ENCODE measurements at places on chromosomes 7 and 10.
A peak's percentile ranks its signal among the peaks of the same experiment; 100 is the strongest.

DNA sequence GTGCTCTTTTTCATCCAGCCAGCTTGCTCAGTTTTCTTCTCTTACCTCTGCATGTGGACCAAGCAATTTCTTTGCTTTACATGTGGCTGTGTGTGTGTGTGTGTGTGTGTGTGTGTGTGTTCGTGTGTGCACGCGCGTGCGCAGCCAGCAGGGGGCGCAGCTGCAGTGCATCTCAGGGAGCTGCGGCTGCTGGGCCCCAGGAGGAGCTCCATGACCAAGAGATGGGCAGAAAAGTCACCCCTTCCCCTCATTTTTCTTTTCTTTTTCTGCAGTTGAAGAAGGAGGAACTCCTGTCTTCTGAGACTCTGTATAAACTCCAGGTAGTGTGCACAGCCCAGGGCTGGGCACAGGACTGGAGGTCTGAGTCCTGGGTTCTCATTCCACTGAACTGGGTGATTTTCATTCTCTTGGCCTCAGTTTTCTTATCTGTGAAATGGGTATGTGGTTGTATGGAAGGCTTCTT, 41.8 kb downstream of the BLNK start:
- peak; percentile 83 for DNase-seq

DNA sequence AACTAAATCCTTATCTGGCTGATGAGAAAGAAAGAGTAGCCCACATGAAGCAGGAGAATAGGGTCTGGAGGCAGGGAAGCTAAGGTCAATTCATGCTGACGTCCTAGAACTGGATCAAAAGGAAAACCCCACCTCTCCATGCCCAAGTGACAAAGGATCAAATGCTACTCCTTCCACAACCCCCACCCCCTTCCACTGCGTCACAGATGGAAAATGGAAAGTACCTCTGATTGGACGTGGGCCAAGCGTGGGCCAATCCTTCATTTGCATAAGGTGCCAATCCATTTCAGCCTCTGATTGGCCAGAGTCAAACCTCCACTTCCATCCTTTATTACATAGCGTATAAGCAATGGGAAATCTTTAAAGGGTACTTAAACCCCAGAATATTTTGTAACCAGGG, 431.3 kb upstream of the ETV1 start:
- DNase-seq: no peak

- DNase-seq: no peak
Measured at GRCh38 chr7:157273208-157274093, 63.4 kb upstream of the DNAJB6 start.

- no peak for DNase-seq
Measured at GRCh38 chr7:40824461-40824860, 689.7 kb downstream of the SUGCT start.

DNA sequence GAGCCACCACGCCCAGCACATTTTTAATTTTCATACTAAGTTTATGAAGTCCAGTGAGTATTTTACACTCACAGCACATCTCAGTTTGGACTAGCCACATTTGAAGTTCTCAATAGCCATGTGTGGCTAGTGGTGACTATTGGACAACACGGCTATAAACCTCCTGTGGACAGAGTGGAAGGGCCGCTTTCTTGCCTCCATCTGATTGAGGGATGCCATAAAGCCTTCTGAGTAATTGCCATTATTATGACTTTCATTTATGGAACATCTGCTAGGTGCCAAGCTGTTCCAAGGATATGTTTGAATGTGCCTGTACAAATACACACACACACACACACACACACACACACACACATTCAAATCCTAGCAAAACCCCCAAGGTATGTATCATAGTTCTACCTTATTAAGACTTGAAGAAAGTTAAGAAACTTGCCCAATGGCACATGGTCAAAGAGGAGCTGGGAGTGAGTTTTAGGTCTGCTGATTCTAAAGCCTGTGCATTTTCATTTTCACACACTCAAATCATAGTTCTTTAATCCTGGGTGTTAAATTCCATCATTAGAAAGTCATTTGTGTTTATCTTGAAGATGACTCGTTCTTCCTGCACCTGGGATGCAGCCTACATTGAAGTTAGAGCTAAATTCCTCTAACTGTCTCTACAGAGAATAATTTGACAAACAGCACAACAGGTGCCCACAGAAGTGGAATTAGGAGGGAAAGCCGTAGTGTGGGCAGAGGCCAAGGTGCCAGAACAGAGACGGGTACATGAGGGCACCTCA, 143.3 kb downstream of the PKD1L1 start:
- no peak for DNase-seq

DNA sequence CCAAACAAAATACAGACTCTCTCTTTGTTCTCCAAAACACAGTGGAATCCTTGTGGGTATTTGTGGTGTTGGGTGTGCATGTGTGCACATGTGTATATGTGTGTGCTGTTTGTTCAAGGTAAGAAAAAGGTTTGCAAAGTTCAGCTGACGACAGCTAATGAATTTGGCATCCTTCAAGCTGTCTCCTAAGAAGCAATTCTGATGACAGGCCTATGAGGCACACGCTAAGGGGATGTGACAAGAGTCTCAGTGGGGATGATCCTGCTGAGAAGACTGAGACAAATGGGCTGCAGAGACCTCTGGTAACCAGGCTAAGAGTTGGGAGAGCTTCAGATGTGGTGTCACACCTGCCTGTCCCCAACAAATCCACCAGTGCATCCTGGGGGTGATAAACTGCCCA, 26.5 kb upstream of the CELF2 start:
- DNase-seq: no peak

- DNase-seq: no peak
Measured at GRCh38 chr10:101014966-101015581, 15.5 kb downstream of the LZTS2 start.

DNA sequence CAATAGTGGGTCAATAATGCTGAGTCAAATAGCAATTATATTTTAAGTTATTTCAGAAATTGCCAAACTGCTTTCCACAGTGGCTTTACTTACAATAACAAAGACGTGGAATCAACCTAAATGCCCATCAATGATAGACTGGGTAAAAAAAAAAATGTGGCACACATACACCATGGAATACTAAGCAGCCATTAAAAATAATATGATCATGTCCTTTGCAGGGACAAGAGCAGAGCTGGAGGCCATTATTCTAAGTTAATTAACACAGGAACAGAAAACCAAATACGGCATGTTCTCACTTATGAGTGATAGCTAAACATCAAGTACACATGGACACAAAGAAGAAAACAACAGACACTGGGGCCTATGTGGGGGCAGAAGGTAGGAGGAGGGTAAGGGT, 15.0 kb upstream of the CYP3A4 start:
- DNase-seq: no peak

GRCh38 chr10:131091682-131092081, 219.8 kb downstream of the TCERG1L start:
- no peak for DNase-seq

DNA sequence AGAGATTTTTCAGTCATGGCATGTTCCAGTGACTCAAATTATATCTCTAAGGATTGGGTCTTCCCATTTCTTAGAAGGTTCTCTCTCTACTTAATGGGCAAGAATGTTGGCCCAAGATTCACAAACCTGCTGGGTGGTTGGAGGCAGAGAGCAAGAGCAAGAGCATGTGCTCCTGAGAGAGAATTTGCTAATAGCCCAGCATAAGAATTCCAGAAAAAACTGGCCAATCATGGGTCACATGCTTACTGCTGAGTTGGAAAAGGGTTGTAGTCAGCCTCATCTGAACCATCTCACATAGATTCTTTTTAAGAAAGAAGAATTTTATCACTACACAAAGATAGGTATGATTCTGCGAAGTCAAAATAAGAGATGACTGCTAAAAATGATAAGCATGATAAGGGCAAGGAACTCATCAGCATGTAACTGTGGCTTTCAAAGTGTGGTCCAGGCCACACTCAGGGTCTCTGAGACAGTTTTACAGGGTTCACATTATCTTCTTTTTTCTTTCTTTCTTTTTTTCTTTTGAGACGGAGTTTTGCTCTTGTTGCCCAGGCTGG, 8.2 kb upstream of the VCL start:
- DNase-seq: no peak
